ENCODE measurements at places on chromosomes 2 and 18.
A peak's percentile ranks its signal among the peaks of the same experiment; 100 is the strongest.

GRCh38 chr2:196219671-196220070 is 48.3 kb upstream of the STK17B start:
- DNase-seq, result no peak

DNA sequence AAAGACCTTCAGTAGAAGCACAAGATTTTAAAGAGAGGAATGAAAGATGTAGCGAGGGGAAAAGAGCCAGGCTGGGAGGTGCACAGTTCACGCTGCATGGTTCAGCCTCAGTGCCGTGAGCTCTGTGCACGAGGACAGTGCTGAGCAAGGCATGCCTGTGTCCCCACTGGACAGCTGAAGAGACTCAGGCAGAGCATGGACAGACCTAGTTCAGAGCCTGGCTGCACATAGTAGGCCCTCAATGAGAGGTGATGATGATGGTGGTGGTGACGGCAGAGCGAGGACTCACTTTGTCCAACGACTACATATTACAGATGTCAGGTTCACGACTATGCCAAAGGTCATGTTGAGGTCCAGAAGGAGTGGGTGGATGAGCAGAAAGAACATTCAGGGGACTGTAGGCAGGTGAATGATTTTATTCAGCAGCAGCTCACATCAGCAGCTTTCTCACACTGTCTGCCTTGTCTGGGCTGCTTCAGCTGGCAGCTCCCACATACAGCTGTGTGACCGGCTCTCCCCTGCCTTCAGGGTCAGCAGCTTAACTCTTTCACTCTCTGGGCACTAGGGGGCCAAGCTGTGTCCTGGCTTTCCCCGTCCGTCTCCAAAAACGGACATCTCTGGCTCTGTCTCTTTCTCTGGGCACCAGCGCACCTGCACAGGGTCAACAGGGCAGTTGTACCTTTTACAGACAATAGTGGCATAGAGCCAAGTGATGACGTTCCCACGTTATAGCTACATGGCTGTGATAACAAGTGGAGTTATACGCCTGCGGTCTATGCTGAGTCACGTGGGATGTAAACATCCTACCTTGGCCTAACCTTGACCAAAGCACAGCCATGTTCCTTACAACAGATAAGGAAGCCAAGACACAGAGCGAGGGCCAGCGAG is 128.8 kb upstream of the MSH6 start:
- DNase-seq, result no peak

DNA sequence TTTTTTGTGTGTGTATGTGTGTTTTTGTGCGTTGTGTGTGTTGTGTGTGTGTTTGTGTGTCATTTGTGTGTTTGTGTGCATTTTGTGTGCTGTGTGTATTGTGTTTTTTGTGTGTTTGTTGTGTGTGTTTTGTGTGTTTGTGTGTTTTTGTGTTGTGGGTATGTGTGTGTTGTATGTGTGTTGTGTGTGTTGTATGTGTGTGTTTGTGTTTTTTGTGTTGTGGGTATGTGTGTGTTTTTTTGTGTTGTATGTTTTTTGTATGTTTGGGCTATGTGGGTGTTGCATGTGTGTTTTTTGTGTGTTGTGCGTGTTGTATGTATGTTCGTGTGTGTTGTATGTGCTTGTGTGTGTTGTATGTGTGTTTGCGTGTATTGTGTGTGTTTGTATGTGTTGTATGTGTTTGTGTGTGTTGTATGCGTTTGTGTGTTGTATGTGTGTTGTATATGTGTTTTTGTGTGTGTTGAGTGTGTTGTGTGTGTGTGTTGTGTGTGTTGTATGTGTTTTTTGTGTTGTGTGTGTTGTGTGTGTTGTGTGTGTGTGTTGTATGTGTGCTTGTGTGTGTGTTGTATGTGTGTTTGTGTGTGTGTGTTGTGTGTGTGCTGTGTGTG is 275.3 kb downstream of the HRH4 start:
- DNase-seq, result no peak

DNA sequence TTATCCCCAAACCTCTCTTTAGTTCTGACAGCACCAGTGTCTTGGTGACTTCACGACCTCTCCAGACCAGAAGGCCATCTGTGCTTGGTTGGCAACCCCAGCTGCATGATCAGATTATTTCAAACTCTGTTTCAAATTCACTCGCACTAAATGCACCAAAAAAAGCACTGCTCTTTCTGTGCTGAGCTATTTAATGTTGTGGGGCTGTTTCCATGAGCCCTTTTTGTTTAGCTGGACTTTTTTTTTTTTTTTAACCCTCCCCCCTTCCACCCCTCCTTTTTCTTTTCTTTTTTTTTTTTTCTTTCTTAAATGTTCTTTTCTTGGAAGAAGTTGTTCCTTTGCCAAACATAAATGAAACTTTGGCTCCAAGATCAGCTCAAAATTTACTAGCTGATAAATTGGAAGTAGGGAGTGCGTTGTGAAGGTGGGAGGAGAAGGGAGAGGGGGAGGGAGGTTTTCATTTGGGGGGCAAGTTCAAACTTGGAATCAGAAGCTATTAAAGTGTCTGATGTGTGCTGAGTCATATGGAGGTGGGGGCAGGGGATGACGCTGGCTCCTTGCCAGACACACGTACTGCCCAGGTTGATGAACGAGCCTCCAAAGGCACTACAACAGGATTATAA is 543.0 kb upstream of the TNP1 start:
- peak; percentile 1 for DNase-seq

DNA sequence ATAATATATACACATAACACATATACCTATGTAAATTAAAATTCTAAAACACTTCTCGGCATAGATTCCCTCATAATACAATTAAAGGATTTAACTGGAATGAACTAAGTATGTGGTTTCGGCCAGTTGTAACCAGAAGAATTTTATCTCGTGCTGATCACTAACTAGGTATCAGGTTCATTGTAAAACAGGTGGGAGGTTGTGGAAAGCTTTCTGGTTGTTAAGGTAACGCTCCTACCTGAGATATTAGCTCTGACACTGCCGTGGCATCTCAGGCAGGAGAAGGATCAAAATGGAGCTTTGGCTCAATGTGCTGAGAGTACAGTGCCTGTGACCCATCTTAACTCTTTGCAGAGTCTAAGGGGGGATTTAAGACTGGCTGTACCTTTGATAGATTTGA is 42.5 kb downstream of the SLC9A2 start:
- DNase-seq, result no peak

DNA sequence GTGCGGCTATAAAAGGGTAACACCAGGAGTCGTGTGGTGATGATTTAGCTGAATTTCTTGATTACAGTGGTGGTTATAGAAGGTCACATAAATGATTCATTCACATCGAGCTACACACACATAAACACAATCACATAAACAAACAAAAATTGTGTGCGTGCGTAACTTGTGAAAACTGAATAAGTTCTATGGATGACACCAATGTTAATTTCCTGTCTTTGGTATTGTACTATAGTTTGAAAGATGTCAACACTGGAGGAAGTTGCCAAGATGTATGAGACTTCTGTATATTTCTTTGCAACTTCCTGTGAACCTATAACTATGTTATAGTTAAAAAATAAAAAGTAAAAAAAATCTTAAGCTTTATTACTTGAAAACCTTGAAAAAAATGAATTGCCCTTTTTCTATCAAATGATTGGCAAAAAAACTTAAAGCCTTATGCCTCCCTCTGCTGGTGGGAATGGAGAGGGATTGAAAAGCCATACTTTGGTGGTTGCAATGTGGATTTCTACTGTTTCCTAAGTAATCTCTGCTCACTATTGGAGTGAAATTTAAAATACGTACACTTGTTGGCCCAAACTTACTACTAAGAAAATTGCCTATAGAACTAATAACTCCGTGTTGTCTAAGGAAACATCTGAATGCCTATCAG is 227.7 kb downstream of the RPIA start:
- no peak for DNase-seq

DNA sequence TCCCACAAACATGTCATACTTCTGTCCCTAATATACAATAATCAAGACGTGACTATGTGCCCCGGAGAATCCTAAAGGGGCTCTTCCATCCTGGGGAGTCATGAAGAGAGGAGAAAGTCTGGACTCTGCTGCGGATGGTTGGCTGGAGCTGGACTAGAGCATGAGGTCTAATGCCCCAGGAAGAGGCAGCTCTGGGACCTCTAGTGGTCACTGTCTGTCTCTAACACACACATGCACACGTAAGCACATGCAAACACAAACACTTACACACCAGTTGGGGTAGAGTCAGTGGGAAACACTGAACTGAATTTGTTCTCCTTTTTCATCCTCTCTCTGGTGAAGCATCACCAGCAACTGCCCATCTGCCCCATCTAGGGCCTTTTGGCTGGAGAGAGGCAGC is 271.6 kb downstream of the TDRD15 start:
- DNase-seq, result no peak

GRCh38 chr2:106646605-106647004 is 159.4 kb downstream of the CD8B2 start:
- no peak for DNase-seq

- DNase-seq, result no peak
Observed at GRCh38 chr18:32391126-32391525, 79.6 kb downstream of the GAREM1 start.

DNA sequence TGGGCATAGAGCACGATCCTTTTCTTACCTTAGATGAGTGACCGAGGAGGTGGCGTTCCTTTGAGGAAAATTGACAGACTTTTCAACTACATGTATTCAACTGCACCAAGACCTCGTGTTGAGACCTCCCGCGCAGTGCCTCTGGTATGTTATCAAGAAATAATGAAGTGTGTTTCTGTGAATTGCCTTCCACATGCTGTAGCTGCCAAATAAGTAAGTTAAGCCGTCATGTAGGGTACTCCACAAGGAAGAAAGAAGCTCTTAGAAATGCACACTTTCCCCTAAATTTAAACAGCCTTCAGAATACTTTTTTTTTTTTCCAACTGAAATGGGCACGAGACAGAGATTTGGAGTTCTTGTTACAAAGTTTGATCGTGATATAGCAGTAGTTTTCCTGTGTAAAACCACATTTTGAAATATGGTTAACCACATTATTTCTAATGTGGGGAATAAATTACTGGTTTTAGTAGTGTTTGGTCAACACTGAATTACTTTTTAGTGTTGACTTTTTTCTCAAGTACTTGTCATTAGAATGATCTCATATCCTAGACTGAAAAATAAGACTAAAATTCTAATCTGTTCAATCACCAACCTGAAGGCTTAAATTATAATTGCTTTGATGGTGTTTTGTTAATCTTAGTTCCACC is 30.5 kb downstream of the PDK1 start:
- no peak for DNase-seq

GRCh38 chr2:168584911-168585310 is 128.8 kb downstream of the CERS6 start:
- no peak for DNase-seq

GRCh38 chr2:159711562-159712142 is 654 bp upstream of the MARCHF7 start:
- no peak for DNase-seq

GRCh38 chr2:100425107-100425506 is 7.6 kb upstream of the CHST10 start:
- DNase-seq, result no peak

- DNase-seq, result no peak
Observed at GRCh38 chr2:38146907-38147307, 71.0 kb upstream of the CYP1B1 start.

DNA sequence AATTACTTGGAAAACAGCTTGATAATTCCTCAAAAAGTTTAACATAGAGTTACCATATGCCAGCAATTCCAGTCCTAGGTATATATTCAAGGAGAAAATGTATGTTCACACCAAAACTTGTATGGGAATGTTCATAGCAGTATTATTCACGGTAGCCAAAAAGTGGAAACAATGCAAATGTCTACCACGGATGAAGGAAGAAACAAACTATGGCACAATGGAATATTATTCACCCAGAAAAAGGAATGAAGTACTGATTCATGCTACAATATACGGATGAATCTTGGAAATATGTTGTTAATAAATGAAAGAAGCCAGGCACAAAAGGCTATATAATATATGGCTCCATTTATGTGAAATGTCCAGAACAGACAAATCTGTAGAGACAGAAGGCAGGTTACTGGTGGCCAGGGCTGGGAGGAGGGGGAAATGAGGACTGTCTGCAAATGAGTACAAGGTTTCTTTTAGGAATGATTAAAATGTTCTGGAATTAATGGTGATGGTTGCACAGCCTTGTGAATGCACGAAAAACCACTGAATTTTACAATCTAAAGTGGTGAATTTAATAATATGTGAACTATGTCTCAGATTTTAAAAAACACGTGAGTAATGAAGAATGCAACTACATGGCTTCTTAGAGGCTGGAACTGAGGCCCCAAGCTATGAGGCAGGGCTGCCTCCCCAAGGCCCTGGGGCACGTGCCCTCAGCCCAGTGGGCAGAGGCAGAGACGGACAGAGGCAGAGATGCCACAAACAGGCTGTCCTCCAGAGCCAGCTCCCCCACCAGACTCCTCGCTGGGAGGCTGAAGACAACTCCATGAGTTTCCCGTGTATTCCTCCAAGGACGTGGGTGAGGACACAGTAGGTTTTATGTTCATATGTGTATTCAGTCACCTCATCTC is 5.0 kb downstream of the LIMS2 start:
- no peak for DNase-seq

All from caudate nucleus (tissue), 63 donors.